Nephron progenitor cell (in vitro differentiated cells): ENCODE measurements at places on chromosomes 5 and 9.

- DNase-seq: no peak
These were observed 40.3 kb downstream of the CTNND2 start for GRCh38 chr5:11863911-11864310.

- no peak for DNase-seq
These were observed 458.0 kb downstream of the DMAC1 start for GRCh38 chr9:7341571-7341970.

GRCh38 chr9:69211424-69212036, 37.5 kb downstream of the TJP2 start:
- no peak for DNase-seq

GRCh38 chr5:111628901-111629300, 116.6 kb upstream of the STARD4 start:
- DNase-seq: no peak

DNA sequence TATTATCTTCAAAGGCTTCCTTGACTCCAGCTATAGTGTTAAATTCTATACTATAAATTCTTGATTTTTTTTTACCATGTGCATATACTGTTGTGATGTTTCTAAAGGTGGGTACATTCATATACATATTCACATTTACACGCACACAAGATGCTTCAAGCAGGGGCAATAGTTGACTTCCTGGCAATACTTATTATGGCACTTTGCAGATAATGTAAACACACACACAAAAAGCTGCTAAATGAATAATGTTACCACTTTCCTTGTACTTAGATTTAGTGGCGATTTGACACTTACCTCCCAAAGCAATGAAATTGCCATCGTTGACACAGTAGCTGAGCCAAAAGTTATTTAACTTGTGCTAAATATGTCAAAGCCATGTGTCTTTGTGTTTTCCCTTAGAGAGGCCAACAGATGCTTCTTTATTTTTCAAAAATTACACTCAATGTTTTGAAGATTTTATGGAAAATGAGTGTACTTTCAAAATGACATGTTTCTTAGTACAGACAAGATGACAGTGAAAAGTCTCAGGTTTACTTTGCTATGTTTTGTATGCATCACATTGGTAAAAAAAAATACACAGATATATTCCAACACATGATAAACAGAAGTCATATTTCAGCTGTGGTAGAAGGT, 12.2 kb upstream of the ERAP2 start:
- DNase-seq: no peak

- DNase-seq: no peak
These were observed 82.7 kb downstream of the HACD4 start for GRCh38 chr9:20948703-20949102.
